Activated CD4-positive, alpha-beta T cell treated with anti-CD3 and anti-CD28 coated beads, Interleukin-2, amount 50 U/mL, for 4 hours (primary cell): ENCODE measurements at places on chromosomes 16 and 17.

DNA sequence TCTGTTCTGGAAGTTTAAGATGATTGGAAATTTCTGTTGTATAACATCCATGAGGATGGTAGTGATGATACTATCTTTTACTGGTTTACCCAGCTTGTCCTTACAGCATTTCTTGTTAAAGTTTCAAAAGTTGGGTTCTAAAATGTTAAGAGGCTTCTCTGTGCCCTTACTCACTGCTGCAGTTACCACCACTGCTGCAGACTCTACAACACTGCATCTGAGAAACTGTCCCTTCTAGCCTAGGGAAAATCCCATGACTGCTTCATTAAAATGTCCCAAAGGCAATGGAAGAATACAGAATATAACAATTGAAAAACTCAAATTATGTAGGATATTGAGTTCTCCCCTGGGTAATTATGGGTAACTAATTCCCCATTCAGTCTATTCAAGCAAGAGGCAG, 3.8 kb upstream of the NSRP1 start:
- DNase-seq: no peak

DNA sequence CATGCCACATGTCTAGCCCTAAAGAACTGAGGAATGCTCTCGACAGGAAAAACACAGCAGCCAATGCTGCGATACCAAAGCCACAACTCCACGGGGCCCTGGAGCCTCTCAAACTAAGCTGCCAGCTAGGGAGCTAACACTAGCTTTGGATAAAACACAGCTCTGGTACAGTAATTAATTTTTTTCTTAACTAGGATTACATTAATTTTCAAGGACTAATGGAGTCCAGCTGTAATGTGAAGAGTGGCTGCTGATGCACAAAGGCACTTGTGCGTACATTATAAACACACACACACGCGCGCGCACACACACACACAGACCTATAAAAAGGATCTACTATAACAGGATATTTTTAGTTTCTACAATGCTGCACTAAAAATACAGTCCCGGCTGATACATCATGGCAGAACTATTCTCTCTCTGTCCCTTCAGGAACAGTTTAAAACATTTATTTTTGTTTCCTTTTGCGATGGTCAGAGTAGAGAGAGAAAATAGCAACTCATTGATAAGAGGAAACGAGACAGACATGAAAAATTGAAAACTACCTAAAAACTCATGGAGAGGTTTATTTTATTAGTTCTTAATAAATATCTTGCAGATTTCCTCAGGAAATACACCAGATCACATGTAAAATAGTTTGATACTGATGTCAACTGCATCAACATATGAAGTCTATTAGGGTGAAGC, 88.5 kb downstream of the SMG6 start:
- peak; percentile 12 for DNase-seq

DNA sequence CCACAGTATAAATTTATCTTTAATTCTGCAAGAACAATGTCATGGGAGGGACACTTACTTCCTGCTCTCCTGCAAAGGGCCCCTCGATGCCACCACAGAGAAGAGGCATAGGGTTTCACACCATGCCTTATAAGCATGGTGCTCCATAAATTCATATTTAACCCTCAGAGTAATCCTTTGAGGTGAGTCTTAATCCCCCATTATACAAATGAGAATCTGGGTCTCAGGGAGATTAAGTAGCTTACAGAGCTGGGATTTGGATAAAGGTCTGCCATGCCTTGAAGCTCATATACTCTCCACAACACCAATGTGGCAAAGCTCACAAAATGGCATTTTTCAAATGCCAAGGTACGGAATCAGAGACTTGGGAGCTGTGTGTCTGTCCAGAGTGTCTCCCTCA, 268.5 kb upstream of the CCL2 start:
- DNase-seq: no peak

DNA sequence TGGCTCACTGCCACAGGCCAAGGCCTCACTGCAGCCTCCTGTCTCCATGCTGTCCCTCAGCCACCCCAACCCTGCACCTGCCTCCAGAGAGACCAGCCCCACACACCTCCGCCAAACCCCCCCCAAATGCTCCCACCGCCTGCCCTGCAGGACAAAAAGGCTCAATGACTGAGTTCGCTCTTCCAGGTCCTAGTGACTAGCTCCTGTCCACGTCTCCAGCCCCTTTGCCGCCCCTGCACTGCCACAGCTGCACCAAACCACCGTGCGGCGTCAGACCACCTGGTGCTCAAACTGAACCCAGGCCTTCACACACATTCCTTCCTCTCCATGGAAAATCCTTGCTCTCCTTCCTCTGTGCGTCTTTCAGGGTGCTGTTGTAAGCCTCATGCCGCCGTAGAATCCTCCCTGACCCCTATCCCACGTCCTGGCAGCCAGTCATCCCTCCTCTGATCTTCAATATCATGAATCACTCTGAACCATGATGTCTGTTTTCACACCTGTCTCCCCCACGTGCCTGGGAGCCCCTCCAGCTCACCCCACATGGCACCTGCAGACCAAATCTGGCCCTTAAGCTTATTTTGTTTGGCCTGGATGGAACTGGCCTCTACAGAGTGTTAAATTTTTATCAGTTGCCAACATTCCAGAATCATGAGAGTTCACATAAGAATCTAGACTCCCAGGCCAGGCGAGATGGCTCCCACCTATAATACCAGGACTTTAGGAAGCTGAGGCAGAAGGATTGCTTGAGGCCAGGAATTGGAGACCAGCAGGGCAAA, 4.3 kb upstream of the GSG1L start:
- no peak for DNase-seq

DNA sequence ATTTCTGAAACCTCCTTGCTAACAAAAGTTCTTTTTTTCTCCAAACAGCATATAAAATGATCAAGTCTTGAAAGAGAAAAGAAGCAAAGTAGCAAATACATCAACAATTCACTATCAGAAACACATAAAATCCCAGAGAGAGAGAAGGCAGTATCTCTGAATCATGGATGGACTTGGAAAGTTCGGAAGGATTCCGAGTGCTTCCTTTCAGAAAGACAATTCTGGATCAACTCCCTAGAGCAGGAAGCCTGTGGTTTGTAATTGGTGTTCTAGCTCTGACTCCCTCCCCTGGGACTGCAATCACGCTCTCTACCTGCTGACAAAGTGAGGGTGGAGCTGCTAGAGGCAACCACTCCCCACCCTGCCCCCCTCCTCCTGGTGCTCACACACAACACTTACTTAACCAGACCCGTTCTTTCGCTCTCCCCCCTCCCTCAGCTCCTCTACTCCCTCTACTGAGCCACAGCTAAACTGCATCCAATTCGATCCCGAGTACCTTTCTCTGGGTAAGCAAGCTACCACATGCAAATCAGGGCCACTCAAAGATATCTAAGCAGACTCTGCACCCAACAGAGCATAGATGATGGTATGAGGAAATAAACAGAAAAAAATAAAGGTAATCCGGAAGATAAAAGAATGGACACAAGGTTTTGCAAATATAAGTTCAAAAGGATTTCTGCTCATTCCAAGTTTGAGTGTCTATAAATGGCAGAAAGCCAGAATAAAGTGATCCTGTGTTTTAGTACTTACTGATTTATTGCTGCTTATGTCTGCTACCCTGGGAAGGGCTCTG, at the start of gene RNF43:
Gene RNF43 (minus strand): TSS at position 235 of the 793 bp plus-strand sequence. CDS start 1,957 bp downstream, outside the sequence.
- peak; percentile 90 for DNase-seq

GRCh38 chr16:61713787-61714186, 322.5 kb downstream of the CDH8 start:
- DNase-seq: no peak

GRCh38 chr17:28533091-28533807, 19.2 kb downstream of the UNC119 start:
- no peak for DNase-seq

GRCh38 chr16:12462426-12463280, 341.0 kb downstream of the CPPED1 start:
- no peak for DNase-seq

- no peak for DNase-seq
Measured at GRCh38 chr16:89853306-89853993, 19.9 kb upstream of the TCF25 start.

DNA sequence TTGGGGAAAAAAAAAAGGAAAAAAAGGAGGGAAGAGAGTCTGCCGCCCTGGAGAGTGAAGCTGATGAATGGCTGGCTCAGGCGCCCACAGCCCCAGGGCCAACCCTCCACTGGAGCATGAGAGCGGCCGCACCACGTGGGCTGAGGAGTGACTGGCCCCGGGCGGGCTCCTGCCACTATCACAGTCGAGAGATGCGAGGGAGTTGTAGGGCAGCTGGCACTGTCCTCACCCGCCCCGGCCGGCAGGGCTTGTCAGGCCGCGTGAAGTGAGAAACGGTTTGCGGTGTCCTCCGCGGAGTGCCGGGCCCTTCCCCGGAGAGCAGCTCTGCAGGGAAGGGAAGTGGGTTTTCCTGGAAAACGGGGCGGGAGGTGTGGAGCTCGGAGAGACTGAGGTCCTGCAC, 45.9 kb downstream of the JPH3 start:
- no peak for DNase-seq

DNA sequence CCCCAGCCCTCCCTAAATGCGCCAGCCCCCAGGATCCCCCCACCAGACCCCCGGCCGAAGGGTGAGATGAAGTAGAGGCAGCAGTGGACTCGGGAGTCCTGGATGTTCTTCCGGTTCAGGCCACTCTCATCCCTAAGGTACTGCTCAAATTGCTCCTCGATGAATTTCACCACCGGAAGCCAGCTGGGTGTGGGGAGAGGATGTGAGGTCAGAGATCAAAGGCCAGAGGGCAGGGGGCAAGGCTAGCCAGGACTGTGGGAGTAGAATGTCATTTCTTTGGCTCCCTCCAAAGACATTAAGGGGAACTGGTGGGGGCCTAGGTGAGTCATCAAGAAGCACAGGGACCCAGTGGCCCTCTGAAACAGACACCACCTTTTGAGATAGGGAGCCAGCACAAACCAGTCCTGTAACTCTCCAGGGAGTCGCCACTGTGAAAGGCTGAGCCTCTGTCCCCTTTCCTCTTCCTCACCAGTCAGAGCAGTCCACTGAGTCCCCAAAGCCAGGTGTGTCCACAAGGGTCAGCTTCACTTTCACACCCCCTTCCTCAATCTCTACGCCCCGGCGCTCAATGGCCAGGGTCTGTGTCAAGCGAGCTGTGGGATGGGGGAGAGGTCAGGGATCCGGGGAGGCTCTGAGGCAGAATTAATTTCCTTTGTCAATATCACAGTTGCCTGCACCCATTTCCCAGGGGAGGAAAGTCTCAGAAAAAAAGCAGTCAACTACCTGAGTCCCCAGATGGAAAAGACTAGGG, 895 bp downstream of the SEPTIN1 start:
- DNase-seq: peak; percentile 34

DNA sequence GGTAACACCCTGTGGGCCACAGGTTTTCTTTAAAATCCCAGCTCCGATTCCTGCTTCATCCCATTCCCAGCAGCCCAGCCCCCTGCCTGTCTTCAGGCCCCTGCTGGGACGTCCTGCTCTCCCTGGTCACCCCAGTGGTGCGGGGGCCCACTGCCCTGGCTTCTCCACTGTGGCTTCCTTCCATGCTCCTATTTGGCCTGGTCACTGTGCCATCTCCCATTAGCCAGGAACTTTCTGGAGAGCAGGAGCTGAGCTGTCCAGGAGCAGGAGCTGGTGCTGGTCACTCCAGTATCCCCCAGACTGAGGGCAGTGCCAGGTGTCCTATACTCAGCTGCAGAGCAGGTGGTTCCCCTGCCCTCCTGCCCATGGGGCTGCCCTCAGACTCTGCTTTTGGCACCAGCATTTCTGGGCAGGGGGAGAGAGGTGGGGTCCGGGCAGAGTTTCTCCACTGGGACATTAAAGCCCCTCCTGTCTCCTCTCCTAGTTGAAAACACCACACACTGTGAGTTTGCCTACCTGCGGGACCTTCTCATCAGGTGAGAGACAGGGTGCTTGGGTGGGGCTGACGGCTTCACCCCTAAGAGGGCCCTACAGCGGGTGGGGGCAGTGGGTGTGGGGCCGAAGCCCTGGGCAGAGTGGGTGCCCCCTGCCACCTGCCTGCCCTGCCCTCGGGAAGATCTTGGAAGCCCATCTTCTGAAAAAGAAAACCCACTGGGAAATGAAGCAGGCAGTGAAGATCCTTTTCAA, 356.2 kb downstream of the SEC14L1 start:
- DNase-seq: no peak

DNA sequence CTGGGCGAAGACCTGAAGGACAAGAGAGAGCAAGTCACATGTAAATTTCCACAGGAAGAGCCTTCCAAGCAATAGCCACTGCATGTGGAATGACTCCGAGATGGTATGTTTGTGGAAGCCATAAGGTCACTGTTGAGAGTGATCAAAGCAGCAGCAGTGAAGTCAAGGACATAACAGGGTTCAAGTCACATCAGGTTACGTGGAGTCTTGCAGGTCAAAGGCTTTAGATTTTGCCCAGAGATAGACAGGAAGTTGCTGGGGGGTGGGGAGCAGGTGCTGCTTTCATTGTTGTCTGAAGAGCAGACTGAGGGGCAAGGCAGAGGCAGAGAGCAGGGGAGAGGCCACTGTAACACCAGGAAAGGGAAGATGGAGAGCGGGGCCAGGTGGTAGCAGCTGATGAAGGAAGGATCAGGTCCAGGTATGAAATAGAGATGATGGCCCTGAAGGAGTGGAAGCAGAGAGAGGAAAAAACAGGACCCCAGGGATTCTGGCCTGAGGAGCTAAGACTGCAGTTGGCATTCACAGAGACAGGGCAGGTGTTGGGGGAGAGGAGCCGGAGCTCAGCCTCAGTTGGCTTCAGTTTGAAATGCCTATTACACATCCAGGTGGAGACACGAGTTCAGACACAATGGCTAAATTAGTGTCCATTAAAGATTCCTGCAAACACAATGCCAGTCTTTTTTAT, 129.3 kb upstream of the AXIN2 start:
- no peak for DNase-seq

- no peak for DNase-seq
Measured at GRCh38 chr16:75065149-75065505, 51.5 kb downstream of the LDHD start.

GRCh38 chr17:43471585-43472160, 12.1 kb upstream of the DHX8 start:
- DNase-seq: no peak

- DNase-seq: no peak
Measured at GRCh38 chr17:49469831-49470810, 25.0 kb upstream of the NGFR start.

DNA sequence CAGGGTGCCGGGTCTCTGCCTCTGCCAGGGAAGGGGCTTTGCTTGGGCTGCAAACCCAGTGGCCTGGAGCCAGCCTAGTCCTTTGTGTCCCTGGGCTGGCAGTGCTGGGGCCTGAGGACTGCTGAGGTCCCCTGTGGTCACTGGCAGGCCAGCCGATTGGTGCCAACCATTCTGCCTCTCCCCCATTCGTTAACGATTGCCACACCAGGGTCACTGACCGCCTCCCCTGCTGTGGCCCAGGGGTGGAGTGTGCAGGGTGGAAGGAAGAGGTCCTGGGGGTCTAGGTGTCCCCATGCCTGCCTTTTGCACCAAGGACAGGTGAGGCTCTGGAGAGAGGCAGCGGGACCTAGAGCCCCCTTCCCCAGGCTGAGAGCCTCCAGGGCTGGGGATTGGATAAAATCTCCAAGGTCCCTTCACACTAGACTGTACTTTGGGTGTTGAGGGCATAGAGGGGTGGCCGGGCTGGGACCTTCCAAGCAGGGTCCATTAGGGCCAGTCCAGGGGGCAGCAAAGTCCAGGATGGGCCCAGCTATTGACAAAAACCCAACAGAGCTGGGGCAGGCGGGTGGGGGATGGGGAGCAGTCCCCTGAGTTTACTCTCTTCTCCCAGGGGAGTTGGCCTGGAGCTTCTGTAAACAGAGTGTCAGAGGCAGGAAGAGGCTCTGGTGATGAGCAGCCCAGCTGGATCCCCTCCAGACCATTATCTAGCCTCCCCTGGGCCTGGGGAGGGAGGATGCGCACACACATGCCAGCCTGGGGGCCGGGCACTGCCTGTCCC, 1.1 kb downstream of the VASN start:
- no peak for DNase-seq

GRCh38 chr17:82242698-82242976, 13.8 kb downstream of the SLC16A3 start:
- DNase-seq: no peak

GRCh38 chr17:27293359-27293897, 486 bp upstream of the WSB1 start:
- no peak for DNase-seq
